Mucosa of descending colon (tissue), 3 donors: ENCODE measurements at places on chromosomes 4 and X. TPM values are rescaled to one million over a fixed set of nuclear protein-coding genes. Genes with fewer than 3 reads are reported as not detected.
A peak's percentile ranks its signal among the peaks of the same experiment; 100 is the strongest.

DNA sequence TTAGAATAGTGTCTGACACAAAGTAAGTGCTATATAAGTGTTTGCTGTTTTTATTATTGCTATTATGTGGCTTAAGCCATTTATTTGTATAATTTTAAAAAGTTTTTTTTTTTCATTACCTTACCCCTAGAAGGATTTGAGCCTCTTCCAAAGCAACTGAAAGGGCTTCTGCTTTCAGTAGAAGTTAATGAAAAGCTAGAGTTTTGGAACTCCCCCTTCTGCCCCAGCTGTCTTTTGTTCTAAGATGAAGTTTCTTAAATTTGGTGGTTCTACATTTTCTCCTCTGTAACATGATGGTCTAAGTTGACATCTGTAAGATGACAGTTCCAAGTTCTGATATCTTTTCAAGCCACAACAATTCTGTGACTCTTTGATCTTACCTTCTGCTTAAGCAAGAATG is 30.3 kb downstream of the FHIP1A start:
- DNase-seq: no peak

GRCh38 chr4:170305627-170306026 is 215.9 kb upstream of the AADAT start:
- no peak for DNase-seq

DNA sequence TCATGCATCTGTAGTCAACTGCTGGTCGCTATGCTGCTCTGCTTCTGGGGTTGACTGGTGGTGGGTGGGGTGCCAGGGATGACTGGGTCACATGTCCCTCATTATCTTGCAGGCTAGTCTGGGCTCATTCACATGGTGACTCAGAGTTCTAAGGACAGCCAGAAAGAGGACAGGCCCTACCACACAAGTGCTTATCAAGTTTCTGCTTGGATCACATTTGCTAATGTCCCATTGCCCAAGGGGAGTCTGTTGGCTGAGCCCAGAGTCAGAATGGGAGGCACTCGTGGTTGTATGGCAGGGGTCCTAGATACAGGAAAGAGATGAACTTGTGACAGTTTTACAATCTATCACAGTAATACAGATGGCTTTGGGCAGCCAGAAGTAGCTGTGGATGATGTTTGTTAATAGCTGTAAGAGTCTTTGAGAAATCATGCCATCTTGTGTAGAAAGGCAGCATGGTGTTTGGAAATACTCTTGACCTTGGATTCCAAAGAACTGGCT is 221.3 kb downstream of the GPAT3 start:
- DNase-seq: no peak

GRCh38 chr4:2742081-2742822 is 13.9 kb downstream of the TNIP2 start:
- no peak for DNase-seq

DNA sequence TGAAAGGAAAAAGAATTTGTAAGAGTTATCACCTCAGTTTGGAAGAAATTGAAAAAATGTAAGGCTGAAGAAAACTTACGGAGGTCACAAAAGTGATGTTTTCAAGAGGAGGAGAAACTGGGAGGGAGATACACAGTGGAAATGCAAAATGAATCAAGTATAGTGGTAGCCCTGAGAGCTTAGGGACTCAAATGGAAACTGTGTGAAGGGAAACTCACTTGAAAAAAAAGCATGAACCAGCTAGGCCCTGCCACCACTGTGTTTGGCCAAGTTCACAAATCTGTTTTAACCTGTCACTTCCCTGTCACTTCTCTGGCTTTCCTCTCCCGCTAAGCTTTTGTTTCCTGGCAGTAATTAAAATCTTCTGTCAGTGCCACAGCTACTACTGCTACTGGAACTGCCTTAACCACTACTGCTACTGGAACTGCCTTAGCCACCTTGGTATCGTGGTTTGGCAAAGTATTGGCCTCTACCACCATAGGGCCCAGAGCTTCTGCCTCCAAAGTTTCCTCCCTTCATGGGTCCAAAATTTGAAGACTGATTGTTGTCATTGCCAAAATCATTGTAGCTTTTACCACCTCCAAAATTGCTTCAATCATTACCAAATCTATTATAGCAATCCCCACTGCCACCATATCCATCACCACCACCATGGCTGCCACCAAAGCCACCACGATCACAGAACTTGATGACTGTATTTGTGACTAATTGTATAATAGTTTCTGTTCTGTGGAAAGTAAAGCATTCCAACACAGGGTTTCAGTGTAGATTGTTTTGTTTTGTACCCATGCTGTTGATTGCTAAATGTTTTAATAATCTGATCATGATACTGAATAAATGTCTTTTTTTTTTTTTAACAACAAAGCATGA is 41.5 kb downstream of the SMARCA5 start:
- DNase-seq: no peak

DNA sequence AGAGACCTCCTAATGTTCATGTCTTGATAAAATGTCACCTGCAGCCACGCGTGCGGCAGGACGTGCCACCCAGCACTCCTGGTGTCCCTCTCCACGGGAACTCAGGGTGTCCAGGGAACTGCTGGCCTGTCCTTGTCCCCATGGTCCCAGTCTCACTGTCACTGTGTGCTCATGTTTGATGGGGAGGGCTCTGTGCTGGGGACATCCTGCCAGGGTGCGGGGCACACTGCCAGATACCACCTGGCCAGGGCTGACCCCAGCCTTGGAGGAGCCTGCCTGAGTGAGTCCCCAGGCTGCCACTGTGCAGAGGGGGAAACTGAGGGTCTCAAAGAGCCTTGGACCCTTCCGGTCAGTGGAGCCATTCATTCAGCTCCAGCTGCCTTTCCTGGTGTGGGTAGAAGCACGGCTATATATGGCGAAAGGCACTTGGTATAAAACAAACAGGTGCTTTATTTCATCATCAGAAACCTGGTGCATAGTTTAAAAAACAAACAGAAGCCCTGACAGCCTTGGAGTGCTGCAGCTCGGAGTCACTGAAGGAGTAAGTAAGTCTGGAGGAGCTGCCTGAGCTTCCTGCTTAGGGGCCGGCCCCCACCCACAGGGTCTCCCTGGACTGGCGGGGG is 33.0 kb downstream of the NOP14 start:
- DNase-seq: peak; percentile 29

DNA sequence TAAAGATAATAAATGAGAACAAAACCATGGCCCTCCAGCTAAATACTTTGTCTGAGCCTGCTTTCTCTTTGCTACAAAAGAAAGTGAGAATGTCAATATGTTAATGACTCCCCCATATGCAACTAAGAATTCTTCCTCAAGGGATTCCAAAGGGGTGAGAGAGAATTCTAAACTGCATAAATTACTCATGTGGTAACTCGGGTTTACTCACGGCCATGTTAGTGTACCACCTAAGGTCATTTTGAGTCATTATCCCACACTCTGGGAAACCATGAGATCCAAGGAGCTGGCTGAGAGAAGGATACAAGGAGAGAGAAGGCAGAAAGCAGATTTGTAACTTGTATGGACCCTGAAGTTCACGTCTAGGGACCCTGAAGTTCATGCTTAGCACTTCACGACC is 190.3 kb downstream of the DHX15 start:
- DNase-seq: no peak

DNA sequence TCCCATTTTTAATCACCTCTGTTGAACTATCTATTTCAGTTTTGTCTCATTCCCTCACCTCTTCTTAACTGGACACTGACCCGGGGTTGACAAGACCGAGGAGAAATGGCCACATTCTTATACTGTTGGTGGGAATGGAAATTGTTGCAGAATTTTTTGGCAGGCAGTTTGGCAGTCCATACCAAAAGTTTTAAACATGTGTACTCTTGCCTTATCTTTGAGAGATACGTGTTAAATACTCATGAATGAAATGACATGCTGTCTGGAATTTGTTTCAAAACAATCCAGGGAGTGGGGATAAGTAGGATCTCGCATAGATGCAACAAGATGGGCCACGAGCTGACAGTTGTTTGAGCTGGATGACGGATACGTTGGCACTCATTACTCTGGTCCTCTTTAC is 12.1 kb downstream of the FGFBP1 start:
- DNase-seq: no peak

DNA sequence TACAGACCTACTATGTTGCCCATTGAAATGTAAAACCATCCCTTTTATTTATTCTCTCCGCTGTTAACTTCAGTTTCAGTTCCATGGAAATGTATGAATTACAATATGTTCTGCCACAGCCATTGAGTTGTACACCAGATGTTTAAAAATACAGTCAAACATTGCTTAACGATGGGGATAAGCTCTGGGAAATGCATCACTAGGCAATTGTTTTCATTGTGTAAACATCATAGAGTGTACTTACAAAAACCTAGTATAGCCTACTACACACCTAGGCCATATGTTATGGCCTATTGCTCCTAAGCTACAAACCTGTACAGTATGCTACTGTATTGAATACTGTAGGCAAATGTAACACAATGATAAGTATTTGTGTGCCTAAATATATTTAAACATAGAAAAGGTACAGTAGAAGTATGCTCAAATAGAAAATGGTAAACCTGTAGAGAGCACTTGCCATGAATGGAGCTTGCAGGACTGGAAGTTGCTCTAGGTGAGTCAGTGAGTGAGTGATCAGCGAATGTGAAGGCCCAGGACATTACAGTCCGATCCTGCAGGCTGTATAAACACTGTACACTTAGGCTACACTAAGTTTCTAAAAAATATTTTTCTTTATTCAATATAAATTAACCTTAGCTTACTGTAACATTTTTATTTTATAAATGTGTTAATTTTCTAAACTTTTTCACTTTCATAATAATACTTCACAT is 2.7 kb upstream of the PF4V1 start:
- no peak for DNase-seq

Gene NAA11
- not detected for total RNA-seq

Gene ZNF185
- total RNA-seq: 2.8 TPM

Gene GPR173
- total RNA-seq: 0.38 TPM
